ENCODE measurements at places on chromosomes 4 and X.

DNA sequence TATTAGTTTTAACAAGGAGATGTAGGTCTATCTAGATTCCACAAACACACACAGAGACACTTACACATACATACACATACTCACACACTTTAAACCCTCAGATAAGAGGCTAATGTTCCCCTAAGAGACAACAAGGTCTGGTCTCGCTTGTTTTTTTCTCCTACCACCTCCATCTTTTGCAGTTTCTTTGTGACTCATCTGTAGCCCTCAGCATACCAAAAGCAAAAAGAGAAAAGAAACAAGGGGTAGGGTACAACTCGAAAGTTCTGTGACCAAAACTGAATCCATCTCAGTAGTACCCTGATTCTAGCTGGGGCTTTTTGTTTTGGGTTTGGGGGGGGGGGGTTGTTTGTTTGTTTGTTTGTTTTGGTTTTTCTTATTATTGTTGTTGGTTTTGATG, 12.2 kb upstream of the EXOSC9 start:
- no peak for DNase-seq

GRCh38 chr4:53355930-53356521, 9.8 kb downstream of the SCFD2 start:
- no peak for DNase-seq

DNA sequence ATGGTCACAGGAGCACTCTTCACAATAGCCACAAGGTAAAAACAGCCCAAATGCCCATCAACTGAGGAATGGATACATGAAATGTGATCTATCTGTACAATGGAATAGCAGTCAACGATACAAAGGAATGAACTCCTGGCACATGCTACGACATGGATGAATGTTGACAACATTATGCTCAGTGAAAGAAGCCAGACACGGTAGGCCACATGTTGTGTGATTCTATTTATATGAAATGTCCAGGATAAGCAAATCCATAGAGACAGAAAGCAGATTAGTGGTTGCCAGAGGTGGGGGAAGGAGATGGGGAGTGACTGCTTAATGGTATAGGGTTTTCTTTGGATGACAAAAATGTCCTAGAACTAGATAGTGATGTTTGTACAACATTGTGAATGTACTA, 58.7 kb upstream of the GPM6B start:
- DNase-seq: no peak

GRCh38 chr4:92104506-92104905, 199.3 kb upstream of the GRID2 start:
- no peak for DNase-seq

DNA sequence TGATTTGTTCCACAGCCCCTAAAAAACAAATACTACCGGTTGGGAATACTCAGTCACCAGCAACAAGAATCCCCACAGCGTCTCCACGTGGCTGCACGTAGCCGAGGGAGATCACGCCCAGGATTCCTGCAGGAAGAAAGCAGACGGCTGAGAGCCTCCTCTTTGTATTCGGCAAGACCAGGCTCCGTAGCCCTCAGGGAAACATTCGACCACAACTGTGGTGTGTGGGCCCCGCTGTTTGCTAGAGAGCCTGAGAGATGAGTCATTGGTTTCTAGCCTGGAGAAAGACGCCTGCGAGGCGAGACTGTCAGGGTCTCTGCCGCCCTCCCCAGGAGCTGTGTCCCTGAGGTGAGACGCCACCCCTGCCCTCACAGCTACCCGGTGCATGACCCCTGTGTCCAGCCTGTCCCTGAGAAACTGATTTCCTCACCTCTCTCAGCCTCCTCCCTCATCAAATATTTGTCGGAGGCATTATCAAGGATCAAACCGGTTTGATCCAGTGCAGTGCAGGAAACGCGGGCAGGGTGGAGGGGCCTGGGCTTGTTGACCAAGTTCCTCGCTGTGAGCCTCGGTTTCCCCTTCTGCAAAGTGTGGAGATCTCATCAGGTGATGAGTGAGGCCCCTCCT, 4.7 kb upstream of the S100P start:
- peak; percentile 50 for DNase-seq
